ENCODE measurements at places on chromosomes 13 and 19.

- peak; percentile 65 for DNase-seq
Measured at GRCh38 chr13:43196086-43196621, 172.8 kb downstream of the DNAJC15 start.

- no peak for DNase-seq
Measured at GRCh38 chr13:113179374-113180230, 21.2 kb downstream of the PROZ start.

DNA sequence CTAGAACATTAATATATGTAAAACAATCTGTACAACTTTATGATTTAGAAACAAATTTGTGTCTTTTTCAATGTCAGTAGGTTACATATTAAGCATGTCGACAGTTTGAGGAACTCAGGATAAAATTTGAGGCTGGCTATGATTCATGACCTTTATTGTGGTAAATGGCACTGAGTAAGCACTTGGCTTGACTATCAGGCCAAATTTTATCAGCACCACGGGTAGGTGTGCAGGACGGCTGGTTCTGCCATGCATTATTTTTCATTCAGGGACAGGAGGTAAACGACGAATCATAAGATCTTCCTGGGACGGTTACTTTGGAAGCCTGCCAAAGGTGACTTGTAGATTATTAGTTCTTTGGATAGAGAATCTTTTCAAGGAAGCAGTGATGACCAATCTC lies 19.9 kb upstream of the CYP4F8 start:
- DNase-seq: no peak

DNA sequence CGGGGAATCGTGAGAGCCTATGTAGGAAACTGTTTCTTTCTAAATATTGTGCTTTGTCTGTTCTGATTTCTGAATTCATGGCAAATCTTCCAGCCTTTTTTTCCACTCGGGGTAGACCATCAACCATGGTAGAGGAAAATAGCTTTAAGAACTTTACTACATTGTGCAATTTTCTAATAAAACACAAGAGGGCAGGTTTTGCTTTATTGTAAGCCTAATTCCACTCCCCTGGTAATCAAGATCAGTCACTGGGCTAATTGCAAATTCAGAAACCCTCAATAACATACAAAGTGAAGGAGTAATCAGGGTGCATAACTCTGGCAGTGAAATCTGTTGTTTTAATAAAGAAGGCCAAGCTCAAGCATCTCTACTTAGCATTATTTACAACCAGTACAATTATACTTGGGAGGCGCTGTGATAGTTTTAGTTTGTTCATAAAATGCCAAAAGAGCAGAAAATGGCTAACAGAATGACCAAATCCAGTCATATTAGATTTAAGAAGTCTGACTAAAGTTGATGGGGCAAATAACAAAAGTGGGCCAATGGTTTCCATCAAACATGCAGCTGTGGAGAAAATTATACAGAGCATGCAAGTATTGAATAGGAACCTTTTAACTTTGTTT lies 43.8 kb downstream of the DCT start:
- DNase-seq: peak; percentile 48

DNA sequence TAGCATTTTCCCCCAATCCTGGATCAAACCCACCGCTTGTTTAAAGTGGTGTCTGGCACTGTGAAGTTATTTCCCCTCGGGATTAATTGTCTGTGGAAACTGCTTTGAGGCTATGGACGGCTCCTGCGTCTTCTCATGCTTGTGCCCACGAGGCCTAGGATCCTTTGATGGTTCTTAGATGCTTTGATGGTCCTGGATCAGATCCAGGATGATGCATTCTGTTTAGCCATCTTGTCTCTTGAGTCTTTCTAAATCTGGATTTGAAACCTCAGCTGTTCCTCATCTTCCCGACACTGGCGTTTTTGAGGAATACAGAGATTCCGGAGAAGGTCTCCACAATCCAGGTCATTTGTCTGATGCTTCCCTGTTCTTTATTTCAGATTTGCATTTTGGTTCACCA lies 36.1 kb upstream of the USP29 start:
- no peak for DNase-seq

DNA sequence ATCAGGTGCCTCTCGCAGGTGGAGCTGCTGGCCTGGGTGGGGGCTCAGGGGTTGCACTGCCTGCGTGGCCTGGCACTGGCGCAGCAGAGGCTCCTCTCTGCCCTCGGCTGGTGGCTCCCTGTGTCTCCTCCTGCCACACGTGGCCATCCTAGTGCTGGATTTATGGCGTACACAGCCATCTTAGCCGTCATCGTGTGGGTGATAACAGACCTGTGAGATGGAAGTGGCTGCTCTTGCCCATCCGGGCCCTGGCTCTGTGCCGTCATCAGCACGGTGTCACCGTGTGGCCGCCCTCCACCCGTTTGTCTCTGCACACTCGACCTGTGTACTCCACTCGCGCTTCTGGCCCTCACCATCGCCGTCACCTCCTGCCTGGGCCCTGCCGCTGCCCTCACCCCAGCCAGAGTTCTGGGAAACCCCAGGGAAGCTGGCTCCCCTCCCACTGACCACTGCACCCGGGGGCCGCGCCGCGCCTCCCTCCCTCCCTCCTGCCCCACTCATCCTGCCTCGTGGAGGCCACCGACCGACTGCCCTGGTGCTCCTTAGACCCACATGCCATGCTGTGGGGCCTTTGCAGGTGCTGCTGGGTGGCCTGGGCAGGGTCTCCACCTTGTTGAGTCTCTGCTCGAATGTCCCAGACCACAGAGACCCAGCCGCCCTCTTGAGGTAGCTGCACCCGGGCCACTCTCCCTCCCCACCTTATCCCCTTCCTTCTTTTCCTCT lies 29.5 kb downstream of the TMEM255B start:
- DNase-seq: no peak

GRCh38 chr19:33997690-33998089 lies 174.6 kb upstream of the LSM14A start:
- DNase-seq: no peak

DNA sequence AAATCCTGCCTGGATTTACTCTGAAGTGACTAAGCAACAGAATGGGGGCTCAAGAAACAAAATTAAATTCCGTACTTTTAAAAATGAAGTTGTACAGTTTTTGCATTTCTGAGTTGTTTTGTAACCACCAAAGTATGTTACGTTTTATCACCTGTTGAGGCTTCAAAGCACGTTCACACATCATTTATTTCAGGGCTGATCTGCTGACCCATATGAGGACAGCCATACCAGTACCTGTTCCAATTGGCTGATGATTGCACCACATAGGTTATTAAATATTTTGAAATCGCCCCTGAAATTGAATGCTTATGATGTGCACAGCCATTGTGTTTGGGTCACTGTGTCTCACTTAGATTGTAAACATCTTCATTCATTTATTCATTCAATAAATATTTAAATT lies 72.0 kb upstream of the FLT1 start:
- DNase-seq: no peak

GRCh38 chr13:30844548-30845296 lies 61.3 kb upstream of the MEDAG start:
- DNase-seq: no peak

GRCh38 chr13:112895521-112896465 lies 73.2 kb upstream of the MCF2L start:
- DNase-seq: no peak

- no peak for DNase-seq
Measured at GRCh38 chr19:4368128-4368820, 24.9 kb downstream of the MPND start.

GRCh38 chr19:33568706-33569105 lies 47.1 kb upstream of the PEPD start:
- DNase-seq: no peak

DNA sequence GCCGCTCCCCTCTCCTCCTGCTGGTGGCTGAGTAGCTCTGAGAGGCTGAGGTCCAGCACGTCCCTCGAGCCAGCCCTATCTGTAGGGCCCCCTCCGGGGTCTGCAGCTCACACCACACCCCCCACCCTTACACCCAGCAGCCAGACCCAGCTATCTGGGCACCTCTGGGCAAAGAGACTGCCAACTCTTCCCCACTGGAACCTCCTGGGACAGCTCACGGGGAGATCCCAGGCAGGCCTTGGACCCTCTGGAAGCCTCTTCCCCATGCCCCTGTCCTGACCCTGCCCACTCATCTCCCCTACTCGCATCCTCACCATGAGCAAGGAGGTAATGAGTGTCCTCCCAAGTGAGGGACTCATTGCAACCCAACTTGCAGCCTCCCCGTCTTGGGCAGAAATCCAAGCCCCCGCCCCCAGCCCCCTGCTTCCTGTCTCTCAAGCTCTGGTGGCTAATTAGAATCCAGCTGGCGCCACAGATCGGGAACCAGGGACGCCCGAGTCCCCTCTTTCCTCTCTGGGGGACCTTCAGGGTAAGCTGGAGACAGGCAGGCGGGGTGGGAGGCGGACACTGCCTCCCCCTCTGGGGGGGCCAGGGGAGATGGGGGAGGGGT lies 22.1 kb downstream of the ADGRL1 start:
- no peak for DNase-seq

GRCh38 chr13:43005460-43006236 lies 13.6 kb upstream of the EPSTI1 start:
- DNase-seq: no peak

- DNase-seq: no peak
Measured at GRCh38 chr19:29672933-29673336, 7.7 kb downstream of the PLEKHF1 start.

DNA sequence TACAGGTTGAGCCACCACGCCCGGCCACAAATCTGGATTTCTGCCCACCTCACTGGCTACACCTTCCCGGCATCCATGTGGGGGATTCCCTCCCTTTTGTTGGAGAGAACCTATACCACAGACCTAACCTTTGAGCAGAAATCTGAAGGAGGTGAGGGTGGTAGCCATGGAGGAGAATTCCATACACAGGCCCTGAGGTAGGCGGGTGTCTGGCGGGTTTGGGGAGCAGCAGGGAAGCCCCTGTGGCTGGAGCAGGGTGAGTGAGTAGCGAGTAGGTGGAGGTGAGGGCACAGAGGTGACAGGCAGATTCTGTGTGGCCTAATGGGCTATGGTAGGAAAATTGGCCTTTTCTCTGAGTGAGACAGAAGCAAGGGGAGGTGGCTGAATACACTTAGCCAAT lies 10.6 kb downstream of the EIF3K start:
- no peak for DNase-seq

DNA sequence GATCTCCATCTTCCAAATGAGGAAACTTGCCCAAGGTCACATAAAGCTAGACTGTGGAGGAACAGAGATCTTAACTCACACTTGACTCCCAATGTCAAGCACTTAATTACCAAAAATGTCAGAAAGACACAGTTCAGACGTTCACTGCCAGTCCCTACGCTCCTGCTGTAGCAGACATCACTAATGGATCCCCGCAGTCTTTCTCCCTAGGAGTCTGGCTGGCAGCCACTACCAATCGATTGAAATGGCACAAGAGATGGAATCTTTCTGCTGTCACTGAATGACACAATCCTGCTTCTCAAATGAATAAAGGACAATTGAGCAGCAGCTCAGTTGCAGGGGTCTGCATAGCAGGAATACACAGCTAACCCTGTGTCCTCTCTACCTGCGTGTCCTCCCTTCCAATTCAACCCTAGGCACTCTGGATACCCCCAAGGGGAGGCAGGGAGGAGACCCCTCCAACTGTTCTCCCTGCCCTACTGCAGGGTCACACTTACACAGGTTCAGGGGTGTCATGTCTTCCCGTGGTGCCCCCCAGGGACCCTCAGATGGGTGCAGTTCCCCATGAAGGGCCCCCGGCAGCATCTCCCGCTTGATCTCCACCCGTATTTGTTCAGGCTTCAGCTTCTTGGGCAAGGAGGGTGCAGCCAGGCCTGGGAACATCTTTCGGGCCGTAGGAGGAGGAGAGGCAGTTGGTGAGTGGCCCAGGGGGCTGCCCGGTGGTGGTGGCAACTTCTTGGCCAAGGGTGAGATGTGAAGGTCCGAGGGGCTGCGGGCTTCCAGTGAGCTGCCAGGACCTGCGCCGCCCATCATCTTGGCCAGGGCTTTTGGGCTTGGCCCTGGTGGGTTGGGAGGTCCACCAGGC lies 7.9 kb upstream of the AKAP8L start:
- DNase-seq: no peak

DNA sequence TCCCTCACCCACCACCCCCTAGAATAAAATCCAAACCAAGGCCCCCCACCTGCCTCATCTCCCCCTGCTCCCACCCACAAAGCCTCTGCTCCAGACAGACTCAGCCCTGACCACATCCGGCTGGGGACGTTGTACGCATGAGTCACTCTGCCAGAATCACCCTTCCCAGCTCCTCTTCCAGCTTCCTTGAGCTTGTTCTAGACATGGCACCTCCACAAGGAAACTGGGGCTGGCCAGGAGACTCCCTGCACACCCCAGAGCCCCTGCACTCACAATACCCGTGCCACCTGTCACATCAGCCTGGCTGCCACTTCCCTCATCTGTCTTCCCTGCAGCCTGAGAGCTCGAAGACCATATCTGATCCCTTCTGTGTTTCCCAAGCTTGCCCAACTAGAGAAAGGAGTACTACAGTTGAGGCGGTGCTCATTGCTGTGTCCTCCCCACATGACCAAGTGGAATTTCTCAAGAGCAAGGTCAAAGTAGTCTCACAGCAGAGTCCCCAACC lies 9.7 kb downstream of the DEDD2 start:
- no peak for DNase-seq

GRCh38 chr19:19022380-19022961 lies 10.8 kb downstream of the SUGP2 start:
- no peak for DNase-seq

GRCh38 chr13:86447479-86447878 lies 648.3 kb upstream of the SLITRK6 start:
- DNase-seq: no peak

- peak; percentile 69 for DNase-seq
Measured at GRCh38 chr19:44643605-44644401, at the start of gene PVR. Gene PVR, plus strand, starts transcription at chr19:44643910. Its CDS starts 187 bp downstream, at chr19:44644097.

GRCh38 chr19:48102870-48103751 lies 7.5 kb downstream of the PLA2G4C start:
- no peak for DNase-seq

GRCh38 chr19:42048992-42049391 lies 21.0 kb downstream of the GRIK5 start:
- DNase-seq: no peak

GRCh38 chr19:33624586-33624985 lies 2.8 kb downstream of the CHST8 start:
- no peak for DNase-seq

GRCh38 chr13:40152145-40152544 lies 496.7 kb downstream of the COG6 start:
- DNase-seq: peak; percentile 34

GRCh38 chr19:42074513-42075363 lies 1.2 kb upstream of the ZNF574 start:
- no peak for DNase-seq

- DNase-seq: no peak
Measured at GRCh38 chr19:12720851-12721655, 2.7 kb downstream of the TNPO2 start.

GRCh38 chr19:579842-580155 lies 7.4 kb downstream of the BSG start:
- DNase-seq: no peak

GRCh38 chr13:86051134-86052103 lies 252.2 kb upstream of the SLITRK6 start:
- DNase-seq: no peak

DNA sequence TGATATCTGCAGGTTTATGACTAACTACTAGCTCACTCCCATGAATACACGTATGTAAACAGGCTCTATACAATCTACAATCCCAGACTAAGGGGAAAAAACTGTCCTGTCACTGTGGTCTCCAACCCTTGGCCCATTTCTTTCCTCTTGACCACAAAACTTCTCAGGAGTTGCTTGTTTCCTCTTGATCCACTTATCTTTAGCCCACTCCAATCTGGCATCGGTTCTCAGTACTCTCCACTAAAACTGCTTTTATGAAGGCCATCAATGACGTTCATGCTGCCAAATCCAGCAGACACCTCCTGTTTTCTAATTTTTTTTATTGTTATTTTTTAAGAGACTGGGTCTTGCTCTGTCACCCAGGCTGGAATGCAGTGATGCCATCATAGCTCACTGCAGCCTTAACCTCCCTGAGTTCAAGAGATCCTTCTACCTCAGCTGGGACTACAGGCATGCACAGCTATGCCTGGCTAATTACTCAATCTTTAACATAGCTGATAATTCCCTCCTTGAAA lies 31.9 kb upstream of the USPL1 start:
- no peak for DNase-seq

Measured in muscle of back (tissue), 13 donors.